ENCODE measurements at places on chromosomes 2 and 18. TPM values are rescaled to one million over a fixed set of nuclear protein-coding genes. Genes with fewer than 3 reads are reported as not detected.
A peak's percentile ranks its signal among the peaks of the same experiment; 100 is the strongest.

Gene L3MBTL4
- 9.8 TPM for total RNA-seq

Gene YPEL5
- total RNA-seq = 26.2 TPM

Gene YWHAQ
- 159 TPM for total RNA-seq

Gene POTEC
- total RNA-seq = not detected

Gene TOGARAM2
- 0.78 TPM for total RNA-seq

DNA sequence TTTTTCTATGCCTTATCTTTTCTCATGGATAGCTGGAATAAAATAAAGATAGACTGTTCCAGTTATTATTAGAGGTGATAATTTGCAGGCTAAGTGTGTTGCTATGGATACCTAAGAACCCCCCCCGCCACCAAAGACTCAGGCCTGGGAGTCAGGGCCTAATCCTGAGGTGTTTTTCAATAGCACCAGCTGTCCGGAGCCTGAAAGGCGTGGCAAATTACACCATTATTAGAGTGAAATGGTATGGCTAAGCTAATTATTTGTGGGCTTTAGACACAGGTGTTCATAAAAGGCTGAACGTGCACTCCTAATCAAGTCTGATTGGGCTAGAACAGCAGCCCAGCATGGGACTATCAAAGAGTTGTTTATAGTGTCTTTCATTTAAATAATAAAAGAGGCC, 293.2 kb upstream of the DCC start:
- H3K4me1 ChIP-seq = no peaks in the 10 kb centered on the region
- H3K27me3 ChIP-seq = no peaks in the 10 kb centered on the region
- no peaks in the 10 kb centered on the region for H3K36me3 ChIP-seq

- H3K27ac ChIP-seq = peak within 1 kb of the TSS; percentile 73
- H3K27me3 ChIP-seq = no peaks in the 10 kb centered on the region
- peak; percentile 77 for DNase-seq
- H3K4me3 ChIP-seq = peak within 1 kb of the TSS; percentile 88
- peaks cover 9% of the 10 kb centered on the region for H3K36me3 ChIP-seq
These were observed at the start of the genes SLC4A1AP and SUPT7L for GRCh38 chr2:27663285-27664153. SLC4A1AP (plus strand) TSS chr2:27663889; CDS start chr2:27663915, 26 bp downstream. SUPT7L (minus strand) TSS chr2:27663614; CDS start chr2:27662192, 1,422 bp downstream.

DNA sequence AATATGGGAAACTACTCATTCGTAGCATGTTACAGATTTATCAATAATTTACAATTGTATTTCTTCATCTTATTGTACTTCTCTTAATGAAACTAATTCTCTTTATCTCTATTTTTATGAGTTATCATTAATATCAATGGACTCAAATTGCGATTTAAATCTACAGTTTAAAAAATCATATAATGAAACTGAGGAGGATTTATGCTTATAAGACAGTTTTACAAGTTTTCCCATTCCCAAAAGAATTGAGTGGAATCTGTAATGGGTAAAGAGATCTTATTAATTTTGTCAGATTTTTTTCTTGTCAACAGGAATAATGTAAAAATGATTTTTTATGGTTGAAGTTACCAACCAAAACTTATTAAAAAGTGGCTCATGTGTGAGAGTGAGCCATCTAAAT, 468.0 kb downstream of the METTL4 start:
- no peak for DNase-seq
- no peaks in the 10 kb centered on the region for H3K27me3 ChIP-seq
- H3K4me1 ChIP-seq = no peaks in the 10 kb centered on the region
- no peaks in the 10 kb centered on the region for H3K36me3 ChIP-seq
- no peak overlapping the region for H3K27ac ChIP-seq
- no peak overlapping the region for H3K4me3 ChIP-seq

- no peak for DNase-seq
- H3K4me3 ChIP-seq = no peak overlapping the region
- H3K36me3 ChIP-seq = no peaks in the 10 kb centered on the region
- no peak overlapping the region for H3K27ac ChIP-seq
These were observed 495.8 kb upstream of the ACVR2A start for GRCh38 chr2:147348931-147349555.

GRCh38 chr2:19712850-19713249, 188.9 kb downstream of the TTC32 start:
- H3K4me3 ChIP-seq = no peak overlapping the region
- no peaks in the 10 kb centered on the region for H3K4me1 ChIP-seq
- no peak overlapping the region for H3K27ac ChIP-seq
- no peaks in the 10 kb centered on the region for H3K36me3 ChIP-seq

DNA sequence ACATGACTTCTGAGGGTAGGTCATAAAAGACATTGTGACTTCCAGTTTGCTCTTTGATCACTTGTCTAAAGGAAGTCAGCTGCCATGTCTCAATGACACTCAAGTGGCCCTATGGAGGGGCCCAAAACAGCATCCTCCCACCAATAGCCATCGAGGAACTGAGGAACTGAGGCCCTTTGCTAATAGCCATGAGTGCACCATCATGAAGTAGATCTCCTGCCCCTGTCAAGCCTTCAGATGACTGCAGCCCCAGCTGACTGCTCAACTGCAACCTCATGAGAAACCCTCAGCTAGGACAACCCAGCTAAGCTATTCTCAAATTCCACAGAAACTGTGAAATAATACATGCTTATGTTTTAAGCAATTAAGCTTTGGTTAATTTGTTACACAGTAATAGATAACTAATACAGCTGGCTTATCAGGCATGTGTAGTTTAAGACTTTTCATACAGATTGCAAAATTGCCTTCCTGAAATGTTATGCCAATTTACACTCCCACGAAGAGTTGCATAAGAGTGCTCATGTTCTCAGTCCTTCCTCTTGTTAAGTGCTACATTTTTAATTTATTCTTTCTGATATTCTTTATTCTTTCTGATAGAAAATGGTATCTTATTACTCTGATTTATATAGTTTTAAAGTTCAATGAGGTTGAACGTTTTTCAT, 105.6 kb upstream of the NDUFV2 start:
- H3K27ac ChIP-seq = no peak overlapping the region
- H3K27me3 ChIP-seq = no peaks in the 10 kb centered on the region
- no peaks in the 10 kb centered on the region for H3K36me3 ChIP-seq
- no peaks in the 10 kb centered on the region for H3K4me1 ChIP-seq

DNA sequence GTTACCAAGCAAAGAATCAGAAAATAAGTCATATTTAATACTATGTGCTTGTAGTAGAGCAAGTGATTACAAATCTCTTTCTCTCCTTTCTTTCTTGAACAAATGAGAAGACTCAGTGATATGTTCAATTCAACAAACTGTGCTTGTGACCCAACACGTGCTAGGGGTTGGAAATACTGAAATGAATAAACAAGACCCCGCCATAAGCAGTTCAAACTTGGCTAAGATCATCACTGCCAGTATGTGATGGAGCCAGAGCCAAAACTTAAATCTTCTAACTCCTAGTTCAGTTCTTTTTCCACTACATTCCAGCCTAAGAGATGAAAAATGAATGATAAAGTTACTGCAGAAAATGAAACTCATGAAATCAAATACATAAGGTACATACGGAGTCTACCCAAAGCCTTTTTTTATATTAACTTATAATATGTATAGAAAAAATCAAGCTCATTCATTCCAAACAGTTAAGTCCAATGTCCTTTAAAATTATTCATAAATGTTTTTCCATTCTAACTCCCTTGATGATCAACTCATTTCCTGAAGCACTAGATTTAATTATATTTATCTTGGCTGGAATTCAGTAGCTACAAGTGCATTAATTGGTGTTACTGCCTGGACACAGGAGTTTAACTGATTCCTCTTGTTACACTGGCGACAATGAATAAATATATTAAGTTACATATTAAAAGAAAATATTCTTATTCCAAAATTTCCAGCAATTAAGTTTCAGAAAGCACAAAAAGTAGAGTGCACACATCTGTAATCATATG, 36.0 kb downstream of the GALNT3 start:
- H3K27ac ChIP-seq = no peak overlapping the region
- H3K4me1 ChIP-seq = peaks cover 9% of the 10 kb centered on the region

DNA sequence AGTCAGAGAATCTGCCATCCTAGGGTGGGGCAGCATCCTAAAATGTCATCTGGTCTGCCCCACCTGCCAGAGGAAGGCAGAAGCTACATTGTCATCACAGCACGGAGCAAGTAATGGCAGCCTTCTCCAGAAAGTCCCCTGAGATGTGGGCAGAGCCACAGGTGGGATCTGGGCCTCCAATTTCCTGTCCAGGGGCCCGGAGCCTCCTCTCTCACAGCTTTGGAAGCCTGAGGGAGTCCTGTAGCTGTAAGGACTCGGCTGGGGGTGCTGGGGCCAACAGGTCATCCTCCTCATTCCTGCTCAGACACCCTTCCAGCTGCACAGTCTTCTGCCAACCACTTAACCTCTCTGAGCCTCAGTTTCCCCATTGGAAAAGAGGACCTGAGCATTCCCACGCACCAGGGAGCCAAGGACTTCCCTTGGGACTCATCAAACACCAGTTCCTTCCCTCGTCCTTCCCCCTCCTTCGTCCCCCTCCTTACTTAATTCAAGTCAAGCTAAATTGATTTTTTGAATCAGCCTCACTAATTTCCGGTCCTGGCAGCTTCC, 48.6 kb upstream of the ID2 start:
- no peak overlapping the region for H3K27ac ChIP-seq
- H3K36me3 ChIP-seq = no peaks in the 10 kb centered on the region
- H3K4me3 ChIP-seq = no peak overlapping the region
- no peaks in the 10 kb centered on the region for H3K27me3 ChIP-seq
- no peak for DNase-seq

- H3K27ac ChIP-seq = no peak overlapping the region
- no peaks in the 10 kb centered on the region for H3K4me1 ChIP-seq
- no peak for DNase-seq
- no peak overlapping the region for H3K4me3 ChIP-seq
These were observed 2.1 kb upstream of the MAP3K2 start for GRCh38 chr2:127389778-127390435.
